Fibroblast of skin of right biceps (primary cell): ENCODE measurements at places on chromosomes 16 and 17.

GRCh38 chr17:21676281-21677111, 15.8 kb upstream of the KCNJ18 start:
- no peak for DNase-seq

DNA sequence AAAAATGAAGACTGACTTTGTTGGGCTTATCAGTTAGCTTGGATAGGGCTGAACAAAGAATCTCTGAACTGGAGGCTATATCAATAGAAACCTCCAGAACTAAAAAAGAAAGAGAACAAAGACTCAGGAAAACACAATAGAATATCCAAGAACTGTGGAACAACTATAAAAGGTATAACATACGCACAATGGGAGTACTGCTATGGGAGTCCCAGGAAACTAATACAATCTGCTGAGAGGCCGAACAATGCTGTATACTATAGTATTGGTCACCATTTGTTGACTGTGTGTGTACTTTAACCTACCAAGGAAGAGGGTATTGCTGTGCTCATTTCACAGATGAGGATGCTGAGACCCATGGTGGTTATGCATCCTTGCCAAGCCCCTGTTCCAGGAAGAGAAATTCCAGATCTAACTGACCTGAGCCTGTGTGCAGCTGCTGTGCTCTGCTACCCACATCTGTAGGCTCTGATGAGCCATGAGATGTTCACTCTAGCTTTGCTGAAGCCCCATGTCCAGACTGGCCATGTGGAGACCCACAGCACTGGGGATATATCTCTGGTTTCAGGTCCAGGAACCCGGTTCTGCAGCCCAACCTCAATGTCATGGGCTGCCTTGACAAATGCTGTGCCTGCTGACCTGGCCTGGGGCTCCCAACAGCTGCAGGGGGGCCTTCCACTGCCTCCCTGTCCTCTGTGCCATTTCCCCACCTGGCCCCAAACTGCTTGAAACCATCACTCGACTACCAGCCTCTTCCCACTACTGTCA, 254.3 kb upstream of the TNRC6C start:
- no peak for DNase-seq

- no peak for DNase-seq
Observed at GRCh38 chr16:81453091-81453728, 8.6 kb downstream of the CMIP start.

DNA sequence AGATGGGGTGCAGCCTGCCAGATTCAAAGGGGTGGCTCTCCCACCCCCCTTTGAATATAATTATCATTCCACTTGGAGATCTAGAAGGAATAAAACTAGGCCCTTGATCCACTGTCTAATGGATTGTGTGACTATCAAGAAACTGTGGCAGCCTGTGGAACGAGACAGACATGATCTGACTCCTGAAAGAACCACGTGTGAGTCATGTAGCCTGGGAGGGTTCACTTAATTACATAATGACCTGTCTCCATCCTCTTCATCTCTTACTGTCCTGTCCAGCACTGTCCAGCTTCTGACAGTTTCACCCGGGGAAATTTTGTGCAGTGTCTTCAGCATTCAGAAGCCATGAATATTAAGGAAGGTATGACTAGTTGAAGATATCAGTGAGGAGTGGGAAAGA, 43.3 kb upstream of the CDH13 start:
- DNase-seq: peak; percentile 44
